NCI-H2081 treated with DMSO at 0.1 percent for 48 hours (cell line): ENCODE measurements at places on chromosomes 3 and 15.
A peak's percentile ranks its signal among the peaks of the same experiment; 100 is the strongest.

GRCh38 chr3:123028233-123028828 lies 768 bp upstream of the SEMA5B start:
- peak; percentile 60 for DNase-seq

- DNase-seq, result no peak
Observed at GRCh38 chr3:36124118-36124796, 256.0 kb upstream of the STAC start.

DNA sequence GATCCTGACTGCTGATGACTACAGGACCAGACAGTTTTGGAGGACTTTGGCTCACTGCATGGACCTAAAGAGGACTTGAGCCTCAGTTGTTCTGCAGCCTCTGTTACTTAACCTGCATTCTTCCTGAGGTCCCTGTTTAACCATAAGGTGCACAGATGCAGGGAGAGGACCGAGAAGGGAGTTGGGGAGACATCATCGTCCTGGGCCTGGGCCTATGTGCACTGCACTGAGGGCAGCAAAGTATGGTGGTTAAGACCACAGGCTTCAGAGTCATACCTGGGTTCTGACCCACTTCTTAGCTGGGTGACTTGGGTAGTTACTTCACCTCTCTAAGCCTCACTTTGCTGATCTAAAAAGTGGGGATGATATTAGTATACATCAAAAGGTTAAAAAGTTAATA lies 21.9 kb downstream of the KY start:
- DNase-seq, result no peak

- no peak for DNase-seq
Observed at GRCh38 chr3:122427857-122428471, 12.1 kb upstream of the WDR5B start.

GRCh38 chr3:107855710-107856109 lies 235.1 kb downstream of the CD47 start:
- DNase-seq, result no peak

DNA sequence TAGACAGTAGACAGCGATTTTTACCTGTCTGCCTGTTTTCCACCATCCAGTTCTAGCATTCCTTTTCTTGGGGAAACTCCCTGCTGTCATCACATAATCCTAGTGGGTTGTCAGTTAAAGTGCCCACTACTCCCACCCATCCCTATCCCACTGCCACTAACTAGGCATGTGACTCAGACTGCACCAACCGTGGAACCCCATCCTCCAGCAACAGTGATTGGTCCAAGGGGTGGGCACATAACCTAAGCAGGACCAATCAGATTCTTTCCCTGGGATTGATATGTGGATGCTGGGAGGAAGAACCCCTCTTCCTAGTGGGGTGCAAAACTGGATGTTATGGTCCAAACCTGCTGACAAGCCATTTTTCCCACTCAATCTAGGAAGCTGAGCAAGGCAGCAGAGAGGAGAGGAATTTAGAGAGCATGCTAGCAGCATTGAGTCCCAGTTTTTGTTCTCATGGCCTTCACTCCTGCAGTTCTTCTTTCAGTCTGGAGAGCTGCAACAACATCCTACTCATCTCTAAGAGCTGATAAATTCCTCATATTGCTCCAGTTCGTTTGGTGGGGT lies 3.9 kb upstream of the INSYN1 start:
- no peak for DNase-seq

- no peak for DNase-seq
Observed at GRCh38 chr3:5264896-5265770, 77.6 kb downstream of the EDEM1 start.

GRCh38 chr3:96190024-96190616 lies 624.3 kb upstream of the EPHA6 start:
- DNase-seq, result no peak

DNA sequence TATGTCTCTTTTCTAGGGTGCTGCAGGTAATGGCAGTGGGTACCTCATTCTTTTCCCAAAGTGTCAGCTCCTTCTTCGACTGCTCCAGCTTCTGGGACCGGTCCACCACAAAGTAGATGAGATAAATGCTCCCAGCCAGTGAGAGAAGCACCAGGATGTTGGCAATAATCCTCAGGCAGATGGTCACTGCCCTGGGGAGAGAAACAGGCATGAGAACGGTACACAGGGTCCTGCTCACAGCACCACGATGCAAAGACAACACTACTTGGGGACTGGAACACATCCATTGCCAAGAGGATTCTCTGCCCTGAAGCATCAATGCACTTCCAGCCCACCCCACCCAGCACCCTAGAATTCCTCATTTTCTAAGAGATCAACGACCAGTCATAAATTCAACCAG lies 22.4 kb downstream of the TMC3 start:
- DNase-seq, result no peak

GRCh38 chr3:38521391-38521987 lies 25.3 kb downstream of the EXOG start:
- peak; percentile 21 for DNase-seq

- no peak for DNase-seq
Observed at GRCh38 chr3:155196131-155197021, 97.1 kb downstream of the STRIT1 start.

DNA sequence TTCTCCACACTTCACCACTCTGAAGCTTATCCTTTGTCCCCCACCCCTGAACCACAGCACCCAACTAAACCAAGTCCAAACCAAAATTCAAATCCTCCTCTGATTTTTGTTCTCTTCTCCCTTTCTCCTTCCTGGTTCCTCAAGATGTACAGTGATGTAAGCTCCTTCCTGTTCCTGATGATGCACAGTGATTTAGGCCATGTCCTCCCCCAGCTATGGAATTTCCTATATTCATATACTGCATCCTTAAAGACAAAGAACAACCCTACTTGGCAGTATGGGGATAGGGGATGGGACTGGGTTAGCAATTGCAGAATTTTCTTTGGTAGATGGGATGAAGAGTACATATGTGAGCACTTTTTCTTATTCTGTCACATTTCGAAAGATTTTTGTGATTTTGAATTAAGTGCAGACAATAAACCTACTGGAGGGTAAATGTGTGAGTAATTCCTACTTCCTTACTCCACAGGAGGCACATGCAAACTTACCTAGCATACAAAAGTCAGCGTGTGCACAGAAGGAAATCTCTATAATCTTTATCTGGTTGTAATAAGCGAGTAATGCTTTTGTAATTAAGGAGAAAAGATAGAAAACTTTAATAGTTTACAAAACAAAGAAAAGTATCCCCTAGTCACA lies 125.0 kb downstream of the ANO10 start:
- no peak for DNase-seq

DNA sequence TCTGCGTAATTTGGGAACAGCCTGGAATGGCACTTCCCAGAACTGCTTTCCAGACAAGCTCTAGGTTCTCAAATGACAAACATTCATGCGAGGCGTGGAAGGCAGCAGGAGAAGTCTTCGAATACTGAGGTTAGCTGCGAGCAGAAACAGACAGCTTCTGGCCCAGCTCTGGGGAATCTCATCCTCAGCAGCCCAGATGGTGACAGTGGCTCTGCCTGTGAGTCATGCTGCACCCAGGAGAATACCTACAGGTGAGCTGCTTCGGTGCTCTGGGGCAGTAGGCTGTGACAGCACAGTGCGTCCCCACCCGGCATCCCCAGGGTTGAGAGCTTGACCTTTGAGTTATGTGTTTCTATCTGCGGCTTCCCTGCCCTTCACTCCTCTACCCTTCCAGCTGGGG lies 258.6 kb downstream of the KLF13 start:
- no peak for DNase-seq

DNA sequence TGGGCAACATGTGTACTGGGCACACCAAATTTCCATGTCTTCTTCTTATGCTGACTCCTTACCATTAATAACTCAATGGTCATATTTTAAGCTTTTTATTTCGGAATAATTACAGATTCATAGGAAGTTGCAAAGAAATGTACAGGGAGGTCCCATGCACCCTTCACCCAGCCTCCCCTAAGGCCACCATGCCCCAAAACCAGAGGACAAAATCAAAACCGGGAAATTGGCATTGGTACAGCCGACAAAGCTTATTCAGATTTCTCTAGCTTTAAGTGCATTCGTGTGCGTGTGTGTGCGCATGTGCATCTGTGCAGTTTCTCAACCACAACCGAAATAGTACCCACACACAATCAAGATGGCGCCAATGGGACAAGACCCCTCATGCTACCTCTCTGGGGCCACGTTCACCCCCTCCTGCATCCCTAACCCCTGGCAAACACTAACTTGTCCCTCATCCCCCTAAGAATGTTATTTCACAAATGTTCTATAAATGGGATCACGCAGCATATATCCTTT lies 23.4 kb downstream of the ATP10A start:
- DNase-seq, result no peak

DNA sequence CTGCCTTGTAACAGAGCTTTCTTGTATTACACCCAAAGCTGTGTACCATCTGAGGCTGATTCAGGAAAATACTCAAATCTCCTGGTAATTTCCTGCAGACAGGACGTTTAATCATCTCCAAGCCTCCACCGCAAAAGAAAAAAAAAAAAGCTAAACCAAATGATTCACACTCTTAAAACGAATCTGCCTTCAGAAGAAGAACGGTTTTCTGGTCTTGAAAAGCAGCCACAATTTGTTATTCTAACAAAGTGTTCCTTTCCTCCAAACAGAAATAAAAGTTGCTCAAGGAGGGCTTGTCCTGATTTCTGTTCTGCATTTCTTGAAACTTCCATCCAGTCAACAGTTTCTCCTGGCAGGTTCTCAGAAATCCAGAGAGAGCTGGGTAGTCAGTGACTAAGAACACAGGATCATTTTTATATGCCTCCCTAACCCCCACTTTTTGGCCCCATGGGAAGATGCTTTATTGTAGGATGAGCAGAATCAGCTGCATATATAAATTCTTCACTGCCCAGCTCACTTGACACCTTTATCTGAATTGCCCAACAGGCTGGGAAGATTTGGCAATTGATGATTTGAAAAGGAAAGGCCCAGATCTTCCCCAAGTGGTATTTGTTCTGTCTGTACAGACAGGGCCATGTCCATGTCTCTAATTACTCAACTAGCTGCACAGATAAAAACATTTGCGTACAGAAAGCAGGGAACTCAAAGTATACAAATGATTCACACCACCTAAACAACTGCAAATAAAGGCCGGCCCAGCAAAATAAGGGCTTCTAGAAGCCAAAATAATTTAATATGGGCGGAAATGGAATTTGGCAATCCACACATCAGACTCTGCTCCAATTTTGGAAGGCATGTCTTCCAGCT lies 41.0 kb upstream of the PRICKLE2 start:
- DNase-seq, result no peak

DNA sequence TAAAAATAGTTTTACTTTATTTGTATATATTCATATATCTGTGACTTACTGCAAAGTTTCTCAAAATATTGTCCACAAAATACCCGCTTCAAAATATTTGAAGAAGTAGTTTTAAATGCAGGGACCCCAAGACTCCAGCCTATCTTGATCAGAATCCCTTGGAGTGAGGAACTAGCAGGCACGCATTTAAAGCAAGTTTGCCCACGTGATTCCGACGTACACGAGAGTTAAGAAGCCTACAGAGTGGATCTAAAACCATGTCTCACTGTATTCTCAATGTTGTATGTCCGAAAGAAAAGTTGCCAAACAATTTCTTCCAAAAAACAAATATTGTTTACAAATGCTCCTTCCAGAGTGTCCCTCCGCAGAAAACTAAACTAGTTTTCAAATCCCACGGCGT lies 1.7 kb downstream of the GABRB3 start:
- no peak for DNase-seq

DNA sequence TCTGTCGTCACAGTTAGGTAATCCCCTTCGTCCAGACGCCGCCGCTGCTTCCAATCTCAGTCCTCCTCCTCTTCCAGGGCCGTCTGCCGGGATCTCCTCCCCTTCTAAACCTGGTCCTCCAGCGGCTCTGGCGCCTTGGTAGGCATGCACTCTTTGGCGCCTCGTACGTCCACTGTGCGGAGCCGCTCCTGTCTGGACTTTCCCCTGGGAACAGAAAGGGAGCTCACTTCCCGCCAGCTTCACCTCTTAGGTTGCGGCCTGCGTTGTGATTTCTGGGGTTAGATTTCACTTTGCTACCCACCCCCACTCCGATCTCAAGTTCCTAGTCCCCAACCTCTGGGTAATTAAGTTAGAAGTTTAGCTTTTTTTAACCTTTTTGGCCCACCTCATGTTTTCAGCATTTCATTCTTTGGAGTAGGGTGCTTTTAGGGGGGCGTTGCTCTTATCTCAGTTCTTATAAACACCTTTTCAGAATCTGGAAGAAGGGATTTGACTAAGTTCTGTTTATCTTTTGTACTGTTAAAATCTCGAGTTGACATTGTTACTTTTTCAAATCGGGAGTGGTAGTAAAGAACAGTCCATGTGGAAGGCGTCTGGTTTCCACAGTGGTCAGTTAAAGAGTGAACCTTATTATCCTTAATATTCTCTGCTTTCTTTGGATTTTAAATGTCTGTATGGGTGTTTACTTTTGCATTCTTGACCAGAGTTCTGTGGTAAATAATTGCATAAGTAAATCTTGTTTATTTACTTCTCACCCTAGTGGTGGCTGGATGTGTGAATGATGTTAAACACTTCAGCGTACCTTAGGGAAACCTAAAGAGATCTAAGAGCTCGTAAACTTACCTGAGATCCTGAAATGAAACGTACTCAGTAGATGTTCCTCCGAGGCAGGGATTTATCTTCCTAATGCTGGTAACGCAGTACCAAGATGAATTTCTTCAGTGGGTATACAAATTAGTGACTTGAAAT lies 611 bp downstream of the CTDSPL2 start:
- peak; percentile 24 for DNase-seq

GRCh38 chr3:18738393-18739098 lies 313.4 kb upstream of the SATB1 start:
- no peak for DNase-seq

GRCh38 chr3:142436951-142437585 lies 10.8 kb downstream of the XRN1 start:
- DNase-seq, result no peak

DNA sequence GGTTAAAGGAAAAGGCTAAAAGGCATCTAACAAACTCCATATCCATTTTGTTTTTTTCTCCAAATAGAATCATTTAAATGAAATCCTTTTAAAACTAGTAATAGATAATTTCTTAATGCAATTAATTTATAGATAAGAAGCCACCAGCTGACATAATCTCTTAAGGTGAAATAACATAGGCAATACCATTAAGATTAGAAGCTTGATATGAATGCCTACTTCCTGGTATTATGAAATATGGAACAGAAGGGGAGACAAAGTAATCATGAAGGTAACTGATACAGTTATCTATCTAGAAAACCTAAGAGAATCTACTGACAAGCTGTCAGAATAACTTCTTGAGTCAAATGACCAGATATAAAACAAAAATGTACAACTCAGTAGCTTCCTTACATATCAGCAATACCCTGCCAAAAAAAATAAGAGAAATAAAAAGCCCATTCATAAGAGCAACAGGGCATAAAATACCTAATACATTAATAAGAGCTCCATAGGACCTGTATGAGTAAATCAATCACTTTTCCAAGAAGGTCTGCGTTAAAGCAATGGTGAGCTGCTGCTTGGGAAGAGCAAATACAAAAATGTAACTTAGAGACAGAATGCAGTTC lies 10.7 kb downstream of the EHD4 start:
- no peak for DNase-seq

- DNase-seq, result no peak
Observed at GRCh38 chr3:89447243-89447642, 339.8 kb downstream of the EPHA3 start.

GRCh38 chr3:93926789-93927188 lies 46.9 kb downstream of the PROS1 start:
- no peak for DNase-seq

- no peak for DNase-seq
Observed at GRCh38 chr15:95620934-95621579, 709.4 kb upstream of the NR2F2 start.

- no peak for DNase-seq
Observed at GRCh38 chr3:58924578-58924977, 125.2 kb downstream of the CFAP20DC start.
